ENCODE measurements at places on chromosomes 12 and 14. TPM values are rescaled to one million over a fixed set of nuclear protein-coding genes. Genes with fewer than 3 reads are reported as not detected.
A peak's percentile ranks its signal among the peaks of the same experiment; 100 is the strongest.

OR6C2 gene
- not detected for total RNA-seq

KRT79 gene
- total RNA-seq, result 0.19 TPM

GRCh38 chr12:25884920-25885234 lies 73.6 kb upstream of the RASSF8 start:
- no peaks in the 10 kb centered on the region for H3K36me3 ChIP-seq
- no peak overlapping the region for H3K27ac ChIP-seq
- DNase-seq, result no peak
- no peak overlapping the region for H3K4me3 ChIP-seq
- H3K4me1 ChIP-seq, result no peaks in the 10 kb centered on the region

DNA sequence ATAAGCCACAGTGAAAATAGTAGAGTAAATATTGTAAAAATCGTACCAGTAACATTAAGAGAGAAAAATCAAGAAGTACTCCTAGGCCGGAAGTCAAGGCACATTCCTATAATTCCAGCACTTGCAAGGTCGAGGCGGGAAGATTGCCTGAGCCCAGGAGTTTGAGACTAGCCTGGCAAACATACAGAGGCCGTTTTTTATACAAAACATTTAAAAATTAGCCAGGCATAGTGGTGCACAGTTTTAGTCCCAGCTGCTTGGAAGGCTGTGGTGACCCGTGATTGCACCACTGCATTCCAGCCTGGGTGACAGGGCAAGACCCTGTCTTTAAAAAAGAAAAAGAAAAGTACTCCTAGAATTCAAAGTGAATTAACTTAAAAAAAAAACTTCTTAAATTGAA lies 341.8 kb downstream of the C12orf50 start:
- H3K27me3 ChIP-seq, result no peaks in the 10 kb centered on the region
- no peak overlapping the region for H3K4me3 ChIP-seq
- no peak for DNase-seq
- no peaks in the 10 kb centered on the region for H3K36me3 ChIP-seq

GRCh38 chr12:21599143-21599999 lies 5.3 kb downstream of the GYS2 start:
- H3K4me1 ChIP-seq, result no peaks in the 10 kb centered on the region
- H3K36me3 ChIP-seq, result no peaks in the 10 kb centered on the region
- no peak overlapping the region for H3K4me3 ChIP-seq
- H3K27me3 ChIP-seq, result no peaks in the 10 kb centered on the region
- no peak for DNase-seq
- H3K27ac ChIP-seq, result no peak overlapping the region

- no peak for DNase-seq
- H3K27me3 ChIP-seq, result peaks cover 11% of the 10 kb centered on the region
- H3K4me3 ChIP-seq, result no peak overlapping the region
Observed at GRCh38 chr12:55057481-55057880, 37.7 kb downstream of the NEUROD4 start.

GRIP1 gene
- total RNA-seq, result 0.44 TPM

- DNase-seq, result no peak
- peaks cover 68% of the 10 kb centered on the region for H3K4me1 ChIP-seq
- H3K36me3 ChIP-seq, result peaks cover 5% of the 10 kb centered on the region
- peak overlapping the region; percentile 61 for H3K27ac ChIP-seq
- H3K27me3 ChIP-seq, result no peaks in the 10 kb centered on the region
Observed at GRCh38 chr14:98233656-98234055, 1038.3 kb downstream of the BCL11B start.

GRCh38 chr14:103593577-103593976 lies 30.8 kb downstream of the COA8 start:
- DNase-seq, result no peak
- no peaks in the 10 kb centered on the region for H3K4me1 ChIP-seq
- H3K27me3 ChIP-seq, result no peaks in the 10 kb centered on the region
- H3K4me3 ChIP-seq, result no peak overlapping the region
- no peaks in the 10 kb centered on the region for H3K36me3 ChIP-seq

DNA sequence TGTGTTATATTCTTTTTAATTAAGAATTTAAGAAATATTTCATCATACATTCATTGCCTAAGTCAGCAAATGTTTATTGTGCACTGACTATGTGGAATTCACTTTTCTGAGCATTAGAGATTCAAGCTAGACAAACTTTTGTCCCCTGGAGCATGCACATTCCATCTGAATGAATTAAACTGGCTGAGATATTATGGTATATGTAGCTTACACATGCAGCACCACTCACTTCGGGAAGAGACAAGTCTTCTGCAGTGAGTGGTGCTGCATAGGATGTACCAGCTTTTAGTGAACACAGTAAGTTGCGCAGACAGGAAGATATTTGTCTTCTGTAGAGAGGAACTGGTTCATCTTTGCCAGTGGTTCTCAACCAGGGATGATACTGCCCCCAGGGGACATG lies 318.4 kb downstream of the SYT1 start:
- no peaks in the 10 kb centered on the region for H3K36me3 ChIP-seq
- H3K4me3 ChIP-seq, result no peak overlapping the region
- no peaks in the 10 kb centered on the region for H3K27me3 ChIP-seq
- no peaks in the 10 kb centered on the region for H3K4me1 ChIP-seq

DNA sequence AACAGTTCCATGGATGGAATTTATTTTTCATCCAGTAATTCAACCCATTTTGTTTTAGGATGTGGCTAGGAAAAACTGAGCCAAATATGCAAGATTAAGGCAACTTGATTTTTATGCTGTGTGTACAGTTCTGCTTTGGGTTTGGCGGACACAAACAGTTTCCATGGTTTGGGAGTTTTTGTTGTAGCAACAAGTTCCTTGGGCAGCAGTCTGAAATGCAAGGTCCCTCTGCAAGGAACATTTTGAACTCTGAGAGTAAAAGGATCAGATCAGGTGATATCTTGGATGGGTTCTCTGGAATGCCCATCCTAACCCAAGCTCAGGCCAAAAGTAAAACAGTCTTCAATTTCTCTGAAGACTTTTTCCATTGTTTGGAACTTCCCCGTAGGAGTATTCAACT lies 161.2 kb downstream of the TMX1 start:
- H3K4me1 ChIP-seq, result no peaks in the 10 kb centered on the region
- H3K4me3 ChIP-seq, result no peak overlapping the region
- H3K36me3 ChIP-seq, result no peaks in the 10 kb centered on the region
- no peak overlapping the region for H3K27ac ChIP-seq
- peaks cover 9% of the 10 kb centered on the region for H3K27me3 ChIP-seq
- DNase-seq, result no peak

DNA sequence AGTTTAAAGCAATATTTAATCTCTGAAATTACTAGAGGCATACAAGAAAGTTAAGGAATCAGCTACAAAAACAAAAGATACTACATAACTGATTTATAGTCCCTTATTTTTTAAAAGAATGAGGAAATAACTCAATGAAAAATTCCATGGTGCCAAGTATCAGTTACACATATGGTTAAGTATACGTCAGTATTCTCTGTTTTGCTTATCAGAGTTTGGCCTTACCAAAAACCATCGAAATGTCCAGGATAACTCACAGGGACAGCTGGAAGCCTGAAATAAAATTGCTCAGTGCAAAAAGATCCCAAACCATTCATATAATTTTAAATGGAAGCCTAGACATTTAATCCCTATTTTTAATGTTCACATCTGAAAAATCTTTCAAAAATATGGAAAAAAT lies 3.6 kb downstream of the CFL2 start:
- H3K27ac ChIP-seq, result no peak overlapping the region
- H3K36me3 ChIP-seq, result peaks cover 13% of the 10 kb centered on the region
- no peak overlapping the region for H3K4me3 ChIP-seq
- no peak for DNase-seq

PPP4R4 gene
- total RNA-seq, result 6.2 TPM

PRR4 gene
- total RNA-seq, result 2.1 TPM

DNA sequence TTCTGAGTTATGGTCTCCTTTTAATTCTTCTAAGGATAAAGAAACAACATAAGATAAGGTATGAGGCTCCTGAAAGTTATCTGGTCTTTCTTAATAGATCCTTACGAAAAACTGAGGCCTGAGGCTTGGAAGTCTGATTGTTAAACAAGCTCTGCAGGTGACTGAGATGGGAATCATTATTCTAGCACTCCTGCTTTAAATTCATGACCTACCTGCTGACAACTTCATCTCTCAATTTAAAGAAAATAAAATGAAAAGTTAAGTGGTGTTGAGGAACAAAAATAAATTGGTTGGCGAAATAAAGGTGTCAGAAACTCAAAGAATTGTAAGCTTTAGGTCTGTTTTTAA lies 80.1 kb downstream of the FAR2 start:
- H3K27me3 ChIP-seq, result no peaks in the 10 kb centered on the region
- no peaks in the 10 kb centered on the region for H3K4me1 ChIP-seq
- H3K4me3 ChIP-seq, result no peak overlapping the region

KRT71 gene
- total RNA-seq, result not detected

DNA sequence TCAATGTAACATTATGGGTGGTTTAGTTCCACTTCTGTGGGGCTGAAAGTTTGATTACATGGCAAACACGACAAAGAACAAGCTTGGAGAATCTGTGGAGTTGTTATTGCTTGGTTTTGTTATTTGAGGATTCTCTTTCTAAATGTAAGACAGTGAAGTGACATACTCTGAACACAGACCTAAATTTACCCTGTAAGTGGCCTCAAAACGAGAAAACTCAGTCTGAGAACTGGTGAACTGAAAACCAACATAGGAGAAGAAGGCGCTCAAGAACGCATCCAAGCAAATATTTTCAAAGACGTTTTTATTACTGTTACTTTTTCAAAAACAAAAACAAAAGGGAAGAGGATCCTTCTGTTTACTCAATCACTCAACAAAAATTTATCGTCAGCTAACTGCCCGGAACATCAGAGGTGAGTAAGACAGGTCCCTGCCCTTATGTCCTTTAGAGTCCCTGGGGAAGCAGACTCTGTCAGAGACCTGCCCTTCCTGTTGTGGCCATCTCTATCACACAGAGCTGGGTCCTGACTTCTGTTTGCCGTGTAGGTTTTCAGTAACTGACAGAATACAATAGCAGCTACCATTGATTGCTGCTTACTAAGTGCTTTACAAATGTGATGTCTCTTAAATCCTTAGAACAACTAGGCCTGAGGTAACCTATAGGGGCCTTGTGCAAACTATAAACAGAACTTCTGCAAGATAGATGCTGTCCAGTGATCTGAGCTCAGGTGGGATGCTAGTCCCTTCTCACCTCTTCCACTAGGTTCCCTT lies 79.3 kb upstream of the C12orf71 start:
- no peaks in the 10 kb centered on the region for H3K36me3 ChIP-seq
- DNase-seq, result no peak
- H3K27me3 ChIP-seq, result no peaks in the 10 kb centered on the region

DNA sequence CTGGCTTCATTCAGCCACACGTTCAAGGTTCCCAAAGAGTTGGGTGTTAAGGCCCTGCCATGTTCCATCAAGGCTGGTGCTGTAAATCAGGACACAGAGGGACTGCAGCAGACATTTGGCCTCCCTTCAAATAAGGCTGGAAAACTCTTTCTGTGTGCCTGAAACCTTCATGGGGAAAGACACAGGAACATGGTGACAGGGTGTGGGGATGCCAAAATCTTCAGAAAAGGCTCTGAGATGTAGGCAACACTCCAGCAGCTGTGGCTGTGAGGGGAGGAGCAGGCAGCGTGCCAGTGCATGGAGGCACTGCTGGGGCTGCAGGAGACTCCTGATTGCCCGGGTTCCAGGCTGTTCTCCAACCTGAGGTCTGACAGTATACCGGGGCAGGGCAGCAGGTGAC lies 15.0 kb downstream of the POMT2 start:
- H3K4me3 ChIP-seq, result no peak overlapping the region
- no peak for DNase-seq
- peaks cover 60% of the 10 kb centered on the region for H3K4me1 ChIP-seq
- no peak overlapping the region for H3K27ac ChIP-seq

FERMT2 gene
- 12.1 TPM for total RNA-seq

- H3K4me3 ChIP-seq, result peak overlapping the region; percentile 34
- H3K36me3 ChIP-seq, result peaks cover 2% of the 10 kb centered on the region
- DNase-seq, result peak; percentile 10
- no peaks in the 10 kb centered on the region for H3K27me3 ChIP-seq
- H3K4me1 ChIP-seq, result peaks cover 85% of the 10 kb centered on the region
Observed at GRCh38 chr12:101795786-101796185, 35.0 kb downstream of the GNPTAB start.

DNA sequence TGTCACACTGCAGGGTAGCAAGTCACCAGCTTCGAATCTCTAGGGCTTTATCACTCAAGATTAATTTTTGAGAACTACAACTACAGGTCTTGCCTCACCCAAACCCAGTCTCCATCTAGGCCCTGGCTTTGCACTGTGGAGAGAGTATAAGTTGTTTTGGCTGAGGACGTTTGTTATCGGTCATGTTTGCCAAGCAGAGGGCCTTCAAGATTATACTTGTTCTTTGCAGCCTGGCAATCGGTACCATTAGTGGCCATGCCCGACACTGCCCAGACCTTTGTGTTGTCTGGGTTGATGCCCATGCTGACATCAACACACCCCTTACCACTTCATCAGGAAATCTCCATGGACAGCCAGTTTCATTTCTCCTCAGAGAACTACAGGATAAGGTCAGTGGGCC lies 25.7 kb downstream of the ARG2 start:
- no peak for DNase-seq
- H3K4me3 ChIP-seq, result no peak overlapping the region
- no peaks in the 10 kb centered on the region for H3K27me3 ChIP-seq
- no peak overlapping the region for H3K27ac ChIP-seq
- peaks cover 5% of the 10 kb centered on the region for H3K36me3 ChIP-seq

DNA sequence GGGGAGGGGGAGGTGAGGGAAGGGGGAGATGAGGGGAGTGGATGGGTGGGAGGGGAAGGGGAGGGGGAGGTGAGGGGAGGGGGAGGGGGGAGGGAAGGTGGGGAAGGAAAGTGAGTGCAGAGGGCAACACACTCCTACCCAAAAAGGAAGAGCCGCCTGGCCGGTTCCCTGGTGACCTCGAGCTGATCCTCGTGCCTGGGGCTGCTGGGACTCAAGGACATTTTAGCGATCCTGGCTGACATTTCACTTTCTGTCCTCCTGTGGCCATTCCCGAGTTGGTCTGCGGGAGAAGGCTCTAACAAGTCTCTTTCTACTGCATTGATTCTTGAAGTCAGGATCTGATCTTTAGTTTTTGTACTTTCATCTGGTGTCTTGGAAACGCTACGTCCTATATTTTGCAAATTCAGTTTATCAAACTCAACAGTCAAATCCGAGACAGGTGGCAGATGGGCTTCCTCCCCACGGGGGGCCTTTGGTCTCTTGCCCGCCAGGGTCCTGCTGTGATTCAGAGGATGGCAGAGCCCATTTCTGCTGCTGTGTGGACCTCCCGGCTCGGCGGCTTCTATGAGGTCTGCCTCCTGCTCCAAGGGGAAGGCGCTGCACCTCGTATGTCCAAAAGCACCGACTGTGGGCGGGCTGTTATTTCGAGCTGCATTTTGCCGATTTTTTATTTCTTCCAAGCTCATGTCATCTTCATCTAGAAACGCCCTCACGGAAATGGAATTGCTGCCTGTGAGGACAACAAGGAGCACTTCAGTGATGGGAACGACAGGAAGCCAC lies 19.1 kb downstream of the PGAM5 start:
- peak overlapping the region; percentile 71 for H3K27ac ChIP-seq
- H3K4me1 ChIP-seq, result peaks cover 10% of the 10 kb centered on the region
- DNase-seq, result no peak
- H3K27me3 ChIP-seq, result no peaks in the 10 kb centered on the region
- H3K36me3 ChIP-seq, result peaks cover 57% of the 10 kb centered on the region

GRCh38 chr14:86802726-86803125 lies 1190.3 kb downstream of the GALC start:
- no peak for DNase-seq
- H3K27me3 ChIP-seq, result no peaks in the 10 kb centered on the region
- H3K27ac ChIP-seq, result no peak overlapping the region

Measured in activated T-cell treated with anti-CD3 and anti-CD28 coated beads, Interleukin-2, amount 50 U/mL, for 72 hours (primary cell).